ENCODE measurements at places on chromosomes 3 and 15.

- DNase-seq = peak; percentile 25
Measured at GRCh38 chr3:17800232-17800631, 57.8 kb upstream of the TBC1D5 start.

GRCh38 chr15:71713191-71713809 lies 97.1 kb upstream of the NR2E3 start:
- no peak for DNase-seq

DNA sequence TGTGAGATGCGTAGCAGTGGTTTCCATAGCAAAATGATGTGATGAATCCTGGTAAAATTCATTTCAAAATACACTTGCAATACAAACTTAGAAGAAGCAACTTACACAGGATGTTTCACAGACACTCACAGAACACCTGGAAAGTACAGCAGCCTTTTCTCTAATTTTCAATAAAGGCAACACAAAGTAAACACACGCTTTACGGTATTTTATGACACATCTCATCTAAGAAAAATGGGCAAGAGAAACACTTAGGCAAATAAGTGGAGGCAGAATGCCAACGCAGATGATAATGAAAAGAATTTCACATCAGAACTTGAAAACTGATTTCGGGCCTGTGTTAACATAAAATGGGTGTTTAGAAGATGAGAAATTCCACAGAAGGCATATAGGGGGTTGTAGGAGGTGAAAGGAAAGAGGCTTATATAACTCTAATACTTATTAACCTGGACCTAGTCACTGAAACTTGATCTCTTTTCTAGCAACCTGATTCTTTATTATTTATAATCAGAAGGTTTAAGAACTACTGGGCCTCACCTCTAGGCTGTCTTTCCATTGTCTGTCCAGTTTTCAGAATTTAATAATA lies 25.6 kb upstream of the MAP3K13 start:
- DNase-seq = no peak

DNA sequence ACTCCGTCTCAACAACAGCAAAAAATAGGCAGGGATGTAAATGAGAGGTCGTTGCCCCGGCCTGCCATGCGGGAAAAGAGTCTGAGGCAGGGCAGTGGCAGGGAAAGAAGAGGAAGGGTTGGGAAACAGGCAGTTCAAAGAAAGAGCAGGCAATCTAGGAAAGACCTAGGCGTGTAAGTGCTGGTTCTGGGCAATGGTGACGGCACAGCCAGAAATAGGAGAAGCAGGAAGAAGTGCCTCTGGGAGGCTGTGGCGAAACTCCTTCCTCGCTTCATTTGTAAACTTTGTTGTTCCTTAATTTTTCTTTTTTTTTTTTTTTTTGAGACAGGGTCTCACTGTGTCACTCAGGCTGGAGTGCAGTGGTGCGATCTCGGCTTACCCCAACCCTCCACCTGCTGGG lies 4.3 kb downstream of the SLC51A start:
- no peak for DNase-seq

- peak; percentile 42 for DNase-seq
Measured at GRCh38 chr15:77312523-77312922, 107.4 kb downstream of the PEAK1 start.

DNA sequence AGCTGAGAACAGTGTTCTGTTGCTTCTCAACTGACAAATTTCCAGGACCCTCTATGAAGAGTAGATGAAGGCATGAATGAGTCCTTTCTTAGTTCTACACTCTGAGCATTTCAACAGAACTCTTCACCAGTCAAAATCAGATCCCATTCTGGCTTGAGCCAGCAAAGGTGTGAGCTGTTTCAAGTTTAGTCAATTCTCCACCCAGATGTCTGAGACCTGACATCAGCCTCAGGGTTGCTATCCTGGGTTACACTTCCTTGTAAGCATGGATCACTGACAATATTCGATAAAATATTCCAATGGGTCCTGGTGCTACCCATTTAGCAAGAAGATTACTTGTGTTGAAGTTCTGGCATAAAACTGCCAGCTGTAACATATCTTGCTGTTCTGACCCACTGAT lies 97.6 kb upstream of the PPP2R3A start:
- no peak for DNase-seq

- no peak for DNase-seq
Measured at GRCh38 chr15:68184616-68185480, 20.3 kb downstream of the CALML4 start.

DNA sequence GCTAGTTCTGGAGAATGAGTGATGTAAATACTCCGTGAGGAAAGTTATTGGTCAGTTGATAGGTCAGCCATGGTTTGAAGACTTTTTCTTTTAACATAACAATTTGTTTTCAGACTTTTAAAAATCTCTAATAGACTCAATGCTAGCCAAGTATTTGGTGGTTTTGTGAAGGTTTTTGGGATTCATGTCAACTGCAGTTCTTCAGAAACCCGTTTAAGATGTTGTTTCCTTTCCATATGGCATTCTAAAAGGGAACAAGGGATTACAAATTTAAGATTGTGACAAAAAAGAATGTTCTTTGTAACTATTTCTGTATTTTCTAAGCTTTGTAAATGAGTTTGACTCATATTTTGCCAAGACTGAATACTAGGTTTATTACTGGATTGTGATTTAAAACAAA lies 281.7 kb upstream of the COL8A1 start:
- DNase-seq = no peak

All from HFFc6 (cell line).